ENCODE measurements at places on chromosomes 1 and 21. TPM values are rescaled to one million over a fixed set of nuclear protein-coding genes. Genes with fewer than 3 reads are reported as not detected.

CDA gene
- polyA plus RNA-seq: 5.1 TPM

ILF2 gene
- 114 TPM for polyA plus RNA-seq

DNALI1 gene
- polyA plus RNA-seq: 9.4 TPM

LCE1C gene
- not detected for polyA plus RNA-seq

LRRC38 gene
- polyA plus RNA-seq: 4.3 TPM

PLD5 gene
- polyA plus RNA-seq: not detected

TDRD10 gene
- polyA plus RNA-seq: 5.5 TPM

ANGPTL3 gene
- polyA plus RNA-seq: not detected

FAM177B gene
- polyA plus RNA-seq: not detected

RCSD1 gene
- polyA plus RNA-seq: 9.0 TPM

DCST2 gene
- polyA plus RNA-seq: 1.8 TPM

GBP7 gene
- polyA plus RNA-seq: not detected

GRCh38 chr1:1602968-1603506 is 3.1 kb upstream of the FNDC10 start:
- peaks cover 48% of the 10 kb centered on the region for H3K27me3 ChIP-seq
- no peaks in the 10 kb centered on the region for H3K36me3 ChIP-seq
- H3K27ac ChIP-seq: no peak overlapping the region
- no peak overlapping the region for H3K4me3 ChIP-seq

GRCh38 chr1:45586769-45587168 is 2.9 kb downstream of the NASP start:
- H3K27me3 ChIP-seq: no peaks in the 10 kb centered on the region
- peaks cover 9% of the 10 kb centered on the region for H3K36me3 ChIP-seq
- DNase-seq: no peak
- no peak overlapping the region for H3K4me3 ChIP-seq

DNA sequence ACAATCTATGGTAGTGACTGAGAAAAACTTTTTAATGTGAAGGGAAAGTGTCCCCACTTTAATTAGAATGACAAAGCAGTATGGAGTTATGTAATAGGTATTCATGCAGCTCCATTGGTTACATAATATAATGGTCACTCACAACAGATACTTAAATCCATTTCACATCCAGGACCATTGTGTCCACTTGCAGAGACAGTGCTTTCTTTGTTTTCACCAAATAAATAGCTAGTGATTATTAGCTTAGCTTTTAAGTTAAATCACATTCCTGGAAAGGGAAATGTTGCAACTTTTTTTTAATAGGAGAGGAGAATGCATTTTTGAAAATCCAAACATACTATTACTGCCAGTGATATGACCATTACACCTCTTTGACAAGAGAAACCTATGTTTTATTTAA is 22.9 kb downstream of the RGL1 start:
- H3K4me1 ChIP-seq: peaks cover 46% of the 10 kb centered on the region
- no peaks in the 10 kb centered on the region for H3K36me3 ChIP-seq
- no peaks in the 10 kb centered on the region for H3K27me3 ChIP-seq
- H3K27ac ChIP-seq: no peak overlapping the region
- no peak for DNase-seq

- peaks cover 98% of the 10 kb centered on the region for H3K36me3 ChIP-seq
- no peak overlapping the region for H3K27ac ChIP-seq
- DNase-seq: no peak
Observed at GRCh38 chr1:147618077-147618569, 52.2 kb downstream of the ACP6 start.

- H3K4me3 ChIP-seq: no peak overlapping the region
- H3K27ac ChIP-seq: no peak overlapping the region
- no peaks in the 10 kb centered on the region for H3K4me1 ChIP-seq
- H3K36me3 ChIP-seq: no peaks in the 10 kb centered on the region
- no peaks in the 10 kb centered on the region for H3K27me3 ChIP-seq
- DNase-seq: no peak
Observed at GRCh38 chr1:79777481-79778219, 771.1 kb upstream of the ADGRL4 start.

- H3K27ac ChIP-seq: no peak overlapping the region
- H3K4me1 ChIP-seq: peaks cover 9% of the 10 kb centered on the region
- no peaks in the 10 kb centered on the region for H3K36me3 ChIP-seq
Observed at GRCh38 chr1:54798769-54799641, 2.1 kb downstream of the TTC22 start.

DNA sequence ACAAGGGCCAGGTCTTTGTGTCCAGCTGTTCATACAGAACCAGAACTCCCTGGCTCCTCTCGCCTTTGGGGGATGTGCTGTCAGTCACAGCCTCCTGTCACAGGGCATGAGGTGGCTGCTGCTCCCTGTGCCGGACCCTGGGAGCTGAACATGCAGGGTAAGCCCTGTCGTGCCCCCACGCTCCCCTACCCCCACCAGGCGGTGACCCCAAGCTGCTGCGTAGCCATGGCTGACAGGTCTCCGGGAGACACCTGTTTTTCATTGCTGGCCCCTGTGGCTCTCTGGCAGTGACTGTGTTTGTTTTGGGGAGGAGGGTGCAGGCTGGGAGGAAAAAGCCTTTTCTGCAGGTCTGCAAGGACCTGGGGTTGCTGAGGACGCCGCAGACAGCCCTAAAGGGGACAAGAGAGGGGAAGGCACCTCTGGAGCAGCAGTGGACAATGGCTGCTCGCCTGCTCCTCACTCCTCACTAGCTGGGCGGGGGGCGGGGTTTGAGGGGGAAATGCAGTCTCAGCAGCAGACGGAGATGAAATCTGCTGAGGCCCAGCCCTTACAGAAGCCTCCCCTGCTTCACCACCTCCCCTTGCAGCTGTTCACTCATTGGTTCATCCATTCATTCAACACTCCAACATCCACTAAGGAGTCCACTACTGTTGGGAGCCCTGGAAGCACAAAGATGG is 81.4 kb downstream of the TRABD2B start:
- no peaks in the 10 kb centered on the region for H3K36me3 ChIP-seq
- no peak overlapping the region for H3K4me3 ChIP-seq
- peaks cover 3% of the 10 kb centered on the region for H3K4me1 ChIP-seq
- H3K27ac ChIP-seq: no peak overlapping the region
- no peaks in the 10 kb centered on the region for H3K27me3 ChIP-seq

- no peaks in the 10 kb centered on the region for H3K4me1 ChIP-seq
- no peak within 1 kb of the TSS for H3K27ac ChIP-seq
- DNase-seq: no peak
- H3K36me3 ChIP-seq: no peaks in the 10 kb centered on the region
- H3K4me3 ChIP-seq: no peak within 1 kb of the TSS
- H3K27me3 ChIP-seq: no peaks in the 10 kb centered on the region
Observed at GRCh38 chr1:167518331-167518700, at the start of gene CD247. Gene CD247 (minus strand): TSS chr1:167518529. CDS start chr1:167518465, 64 bp downstream.

GRCh38 chr1:197917805-197918651 is 856 bp downstream of the LHX9 start:
- peaks cover 48% of the 10 kb centered on the region for H3K27me3 ChIP-seq
- no peak overlapping the region for H3K27ac ChIP-seq
- no peak for DNase-seq
- peak overlapping the region; percentile 7 for H3K4me3 ChIP-seq
- peaks cover 29% of the 10 kb centered on the region for H3K4me1 ChIP-seq

- no peak for DNase-seq
- no peak overlapping the region for H3K27ac ChIP-seq
- H3K4me3 ChIP-seq: no peak overlapping the region
- H3K27me3 ChIP-seq: peaks cover 2% of the 10 kb centered on the region
- no peaks in the 10 kb centered on the region for H3K4me1 ChIP-seq
- H3K36me3 ChIP-seq: no peaks in the 10 kb centered on the region
Observed at GRCh38 chr1:53535226-53535625, 76.0 kb downstream of the DMRTB1 start.

DNA sequence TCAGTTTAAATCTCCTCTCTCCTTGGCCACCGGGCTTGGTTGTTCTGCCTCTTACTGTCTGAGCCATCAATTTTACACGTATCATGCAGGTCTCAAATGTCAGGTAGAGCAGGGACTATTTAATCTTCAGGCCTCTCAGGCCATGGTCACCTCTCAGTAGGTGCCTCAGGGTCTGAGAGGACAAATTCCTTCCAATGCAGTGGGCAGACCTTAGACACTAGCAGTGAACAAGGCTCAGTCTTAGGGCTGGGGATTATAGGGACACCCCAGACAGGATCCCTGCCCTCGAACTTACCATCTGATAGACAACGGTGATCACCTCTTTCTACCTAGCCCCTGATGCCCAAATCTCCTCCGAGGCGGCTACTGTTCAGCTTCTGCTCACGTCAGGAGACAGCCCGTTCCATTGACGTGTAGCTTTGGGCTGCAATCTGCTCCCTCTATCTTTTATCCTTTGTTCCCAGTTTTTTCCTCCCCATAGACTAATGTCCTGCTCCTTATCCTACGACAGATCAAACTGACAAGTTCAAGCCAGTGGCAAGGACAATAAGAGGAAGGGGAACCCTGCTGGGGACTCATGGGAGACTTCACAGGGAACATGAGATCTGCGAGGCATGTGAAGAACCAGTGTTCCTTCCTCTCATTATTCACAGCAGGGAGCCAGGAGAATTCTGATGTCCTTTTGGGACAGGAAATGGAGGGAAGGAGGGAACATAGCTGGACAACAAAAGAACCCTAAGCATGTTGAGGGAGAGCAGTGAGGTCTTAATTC is 1.4 kb upstream of the MYOG start:
- no peaks in the 10 kb centered on the region for H3K27me3 ChIP-seq
- no peak for DNase-seq

DNA sequence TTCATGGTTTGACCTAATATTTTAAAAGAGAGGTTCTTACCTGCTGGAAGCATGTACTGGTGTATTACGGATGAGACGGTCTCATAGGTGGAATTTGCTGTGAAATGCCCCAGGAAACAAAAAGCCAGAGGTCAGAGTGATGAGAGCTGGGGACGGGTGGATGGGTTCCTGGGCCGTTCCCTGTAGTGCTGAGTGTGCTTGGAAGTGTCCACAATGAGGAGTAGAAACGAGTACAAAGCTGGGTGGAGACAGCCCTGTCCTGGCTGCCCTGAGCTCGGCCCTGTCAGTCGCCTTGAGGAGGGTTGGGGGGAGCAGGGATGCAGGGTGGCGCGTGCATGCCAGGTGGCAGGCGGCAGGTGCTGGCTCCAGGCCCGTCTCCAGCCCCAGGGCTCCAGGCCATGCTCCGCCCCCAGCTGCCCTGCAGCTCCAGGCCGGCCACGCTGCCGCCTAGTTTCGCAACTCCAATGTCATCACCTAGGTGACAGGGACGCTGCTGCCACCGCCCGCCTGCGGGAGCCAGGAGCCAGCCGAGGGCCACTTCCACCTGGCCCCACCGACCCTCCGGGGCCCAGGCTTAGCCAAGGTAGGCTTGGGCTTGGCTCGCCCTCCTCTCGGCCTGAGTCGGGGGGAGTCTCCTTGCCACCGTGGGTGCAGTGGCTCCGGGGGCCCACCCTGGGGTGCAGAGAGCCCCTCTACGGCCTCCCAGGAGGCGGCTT is 16.4 kb downstream of the TP73 start:
- peak overlapping the region; percentile 26 for H3K4me3 ChIP-seq
- H3K27ac ChIP-seq: no peak overlapping the region
- DNase-seq: peak; percentile 81
- H3K27me3 ChIP-seq: peaks cover 3% of the 10 kb centered on the region
- peaks cover 15% of the 10 kb centered on the region for H3K4me1 ChIP-seq

DNA sequence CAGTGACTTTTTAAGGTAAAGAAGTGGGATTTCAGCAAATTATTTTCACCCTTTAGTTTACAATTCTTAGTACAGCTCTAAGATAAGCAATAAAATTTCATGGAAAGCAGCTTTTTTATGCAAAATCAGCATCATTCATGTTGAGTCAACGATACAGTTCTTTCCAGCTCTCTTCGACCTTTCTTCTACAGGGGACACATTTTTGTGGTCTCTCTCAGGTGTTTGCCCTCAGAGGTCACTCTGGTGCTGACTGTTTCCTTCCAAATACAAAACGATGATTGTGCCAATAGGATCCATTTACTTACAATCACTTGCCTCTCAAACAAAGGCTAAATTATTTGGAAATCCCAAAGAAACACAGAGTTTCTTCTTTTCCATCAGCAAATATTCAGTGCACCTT is 51.0 kb downstream of the PSMG1 start:
- H3K27ac ChIP-seq: no peak overlapping the region
- no peak overlapping the region for H3K4me3 ChIP-seq
- no peaks in the 10 kb centered on the region for H3K27me3 ChIP-seq
- H3K36me3 ChIP-seq: no peaks in the 10 kb centered on the region

GRCh38 chr1:162548170-162548569 is 13.4 kb upstream of the UAP1 start:
- peak; percentile 38 for DNase-seq
- no peaks in the 10 kb centered on the region for H3K4me1 ChIP-seq
- H3K36me3 ChIP-seq: no peaks in the 10 kb centered on the region
- H3K27me3 ChIP-seq: no peaks in the 10 kb centered on the region
- H3K4me3 ChIP-seq: no peak overlapping the region

- no peak overlapping the region for H3K27ac ChIP-seq
- peak; percentile 36 for DNase-seq
- no peak overlapping the region for H3K4me3 ChIP-seq
- no peaks in the 10 kb centered on the region for H3K27me3 ChIP-seq
Observed at GRCh38 chr21:32253215-32253641, 25.6 kb downstream of the MIS18A start.

- no peaks in the 10 kb centered on the region for H3K4me1 ChIP-seq
- no peaks in the 10 kb centered on the region for H3K36me3 ChIP-seq
- H3K27ac ChIP-seq: no peak overlapping the region
- DNase-seq: no peak
Observed at GRCh38 chr1:174914991-174915390, 84.8 kb upstream of the CACYBP start.

DNA sequence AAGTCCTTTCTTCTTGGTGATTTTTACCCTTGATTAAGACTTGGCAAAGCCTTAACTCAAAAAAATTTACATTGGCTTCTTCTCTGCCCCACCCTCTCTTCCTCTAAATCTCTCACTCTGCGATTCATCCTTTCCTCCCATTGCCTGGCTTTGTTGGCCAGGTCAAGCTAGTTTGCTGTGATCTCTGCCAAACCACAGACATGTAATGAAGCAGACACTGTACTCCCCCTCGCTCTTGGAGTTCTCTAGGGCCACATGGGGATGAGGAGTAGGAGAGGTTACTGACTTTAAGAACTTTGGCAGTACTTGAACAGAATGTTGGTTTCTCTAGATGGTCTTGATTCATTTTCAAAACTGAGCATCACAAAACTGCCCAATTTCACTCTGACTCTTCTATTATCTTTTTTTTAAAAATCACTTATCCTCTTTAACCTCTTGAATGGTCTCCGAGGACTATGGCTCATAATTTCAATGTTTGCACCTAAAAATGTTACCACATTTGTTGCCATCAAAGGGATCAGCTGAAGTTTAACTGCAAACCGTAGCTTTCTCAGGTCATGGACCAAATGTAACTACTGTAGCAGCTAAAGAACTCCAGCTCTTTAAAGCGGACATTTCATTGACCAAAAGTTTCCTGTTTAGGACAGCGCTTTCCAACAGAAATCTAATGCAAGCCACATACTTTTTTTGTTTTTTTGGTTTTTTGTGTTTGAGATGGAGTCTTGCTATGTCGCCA is 62.7 kb upstream of the IPO9 start:
- H3K4me3 ChIP-seq: no peak overlapping the region
- peak; percentile 65 for DNase-seq
- H3K4me1 ChIP-seq: peaks cover 98% of the 10 kb centered on the region
- H3K36me3 ChIP-seq: no peaks in the 10 kb centered on the region

- H3K4me1 ChIP-seq: no peaks in the 10 kb centered on the region
- no peaks in the 10 kb centered on the region for H3K27me3 ChIP-seq
- no peak overlapping the region for H3K4me3 ChIP-seq
- H3K36me3 ChIP-seq: no peaks in the 10 kb centered on the region
- no peak for DNase-seq
Observed at GRCh38 chr1:87805666-87806378, 477.1 kb downstream of the LMO4 start.

- no peak overlapping the region for H3K27ac ChIP-seq
- H3K4me3 ChIP-seq: no peak overlapping the region
- DNase-seq: no peak
- H3K27me3 ChIP-seq: no peaks in the 10 kb centered on the region
- no peaks in the 10 kb centered on the region for H3K36me3 ChIP-seq
Observed at GRCh38 chr1:165045902-165046301, 310.6 kb downstream of the LMX1A start.
